ENCODE measurements at places on chromosomes 11 and 22. TPM values are rescaled to one million over a fixed set of nuclear protein-coding genes. Genes with fewer than 3 reads are reported as not detected.

The FOLR3 gene
- 1.8 TPM for total RNA-seq

GRCh38 chr22:38709306-38709705, 3.6 kb downstream of the GTPBP1 start:
- no peak for DNase-seq

- DNase-seq = no peak
These were observed 64.9 kb downstream of the NAV2 start for GRCh38 chr11:19777377-19778102.

- DNase-seq = no peak
These were observed 74.3 kb downstream of the RTL6 start for GRCh38 chr22:44423556-44424358.

The ZP1 gene
- not detected for total RNA-seq

All from Right ventricle myocardium superior (tissue), 1 donor.